ENCODE measurements at places on chromosomes 7 and 10. TPM values are rescaled to one million over a fixed set of nuclear protein-coding genes. Genes with fewer than 3 reads are reported as not detected.

The NUTM2B gene
- total RNA-seq, result 0.45 TPM

The GPR26 gene
- not detected for total RNA-seq

The UCN3 gene
- total RNA-seq, result not detected

The NKX1-2 gene
- total RNA-seq, result not detected

The NAT16 gene
- not detected for total RNA-seq

The CDC14C gene
- total RNA-seq, result not detected

The PLXDC2 gene
- not detected for total RNA-seq

The FKBP6 gene
- total RNA-seq, result not detected

The ATRNL1 gene
- 1.5 TPM for total RNA-seq

The MARCHF5 gene
- total RNA-seq, result 28.7 TPM

The EXOC6 gene
- 9.8 TPM for total RNA-seq

The LRRC18 gene
- not detected for total RNA-seq

The HACD1 gene
- 1.6 TPM for total RNA-seq

The SUFU gene
- total RNA-seq, result 11.1 TPM

The SLC18A3 gene
- total RNA-seq, result not detected

The CACNA2D1 gene
- not detected for total RNA-seq

The TCERG1L gene
- total RNA-seq, result 0.05 TPM

The CYP3A4 gene
- not detected for total RNA-seq

The PODXL gene
- 1.8 TPM for total RNA-seq

The MEIG1 gene
- total RNA-seq, result not detected

The TFEC gene
- total RNA-seq, result 0.22 TPM

The SPAM1 gene
- total RNA-seq, result not detected

The EN2 gene
- not detected for total RNA-seq

The NME8 gene
- not detected for total RNA-seq

The INHBA gene
- total RNA-seq, result not detected

The PCLO gene
- 0.03 TPM for total RNA-seq

The ADRA2A gene
- total RNA-seq, result not detected

The GRIFIN gene
- not detected for total RNA-seq

The NODAL gene
- total RNA-seq, result not detected

The KEL gene
- total RNA-seq, result 1.9 TPM

The CPA5 gene
- total RNA-seq, result 3.3 TPM

The FAS gene
- 105 TPM for total RNA-seq

The KCNMA1 gene
- total RNA-seq, result 0.48 TPM

The AGAP6 gene
- total RNA-seq, result 10.5 TPM

The SMKR1 gene
- 1.9 TPM for total RNA-seq

The SORBS1 gene
- 3.4 TPM for total RNA-seq

The VWDE gene
- total RNA-seq, result 6.1 TPM

The SNX10 gene
- 23.5 TPM for total RNA-seq

The RALA gene
- total RNA-seq, result 27.9 TPM

The SPDYE2B gene
- not detected for total RNA-seq

The FANK1 gene
- total RNA-seq, result 4.7 TPM

The ADAM12 gene
- 25.5 TPM for total RNA-seq

The SPDYE1 gene
- not detected for total RNA-seq

The ATG9B gene
- 18.2 TPM for total RNA-seq

The MYPN gene
- total RNA-seq, result not detected

The TAS2R4 gene
- total RNA-seq, result 1.3 TPM

The CXCL12 gene
- total RNA-seq, result not detected

The IKZF1 gene
- 253 TPM for total RNA-seq

The FAM25G gene
- not detected for total RNA-seq

The CALHM1 gene
- total RNA-seq, result 0.11 TPM
